ENCODE measurements at places on chromosomes 1 and 21.

DNA sequence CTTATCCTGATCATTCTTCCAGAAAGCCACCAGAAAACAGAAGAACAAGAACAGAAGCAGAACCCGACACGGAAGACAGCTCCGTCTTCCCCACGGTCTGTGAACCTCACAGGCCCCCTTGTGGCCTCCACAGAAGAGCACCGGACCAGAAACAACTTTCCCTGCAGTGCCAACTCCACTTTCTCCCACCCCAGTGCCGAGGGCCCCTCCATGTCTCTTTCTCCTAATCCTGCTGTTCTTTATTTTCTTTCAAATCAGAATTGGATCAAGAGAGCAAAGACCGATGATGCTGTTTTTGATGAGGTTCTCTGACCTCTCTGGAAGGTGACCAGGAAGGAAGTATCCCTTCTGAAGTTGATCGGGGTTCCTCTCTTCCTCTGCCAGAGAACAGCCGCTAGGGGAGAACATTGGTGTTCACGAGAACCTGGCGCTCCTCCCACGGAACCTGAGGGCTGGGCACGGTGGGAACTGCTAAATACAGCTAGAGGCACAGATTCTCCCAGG lies 58.9 kb upstream of the CTTNBP2NL start:
- DNase-seq, result no peak

GRCh38 chr1:7120863-7121621 lies 335.8 kb downstream of the CAMTA1 start:
- DNase-seq, result no peak

- no peak for DNase-seq
These were observed 45.7 kb downstream of the ELK4 start for GRCh38 chr1:205585835-205586785.

GRCh38 chr1:200108659-200109058 lies 81.1 kb downstream of the NR5A2 start:
- no peak for DNase-seq

DNA sequence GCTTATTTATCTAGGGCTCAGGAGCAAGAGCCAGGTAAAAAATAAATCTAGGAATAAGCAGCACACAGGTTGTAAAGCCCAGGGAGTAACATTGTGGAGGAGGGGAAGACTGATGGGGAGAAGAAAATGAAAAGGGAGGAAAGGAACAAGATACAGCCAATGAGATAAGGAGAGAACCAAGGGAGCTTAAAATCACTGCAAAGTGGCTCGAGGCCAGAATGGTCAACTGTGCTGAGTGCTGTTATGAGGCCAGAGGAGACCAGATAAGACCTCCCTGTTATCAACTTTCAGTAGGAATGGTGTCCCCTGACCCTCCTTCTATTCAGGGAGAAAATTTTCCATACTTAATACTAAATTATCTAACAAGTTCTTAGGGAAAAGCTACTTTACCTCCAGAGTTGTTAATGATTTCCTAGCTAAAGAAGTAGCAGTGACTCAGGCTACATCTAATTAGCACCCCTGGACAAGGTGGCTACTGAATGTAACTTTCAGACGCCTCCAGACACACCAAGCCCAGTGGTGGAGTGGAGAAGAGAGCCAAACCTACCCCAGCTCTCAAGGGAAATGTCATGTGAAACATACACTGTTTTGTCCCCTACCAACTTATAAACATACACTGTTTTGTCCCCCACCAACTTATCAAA lies 25.5 kb downstream of the ENAH start:
- no peak for DNase-seq

GRCh38 chr21:46082963-46083790 lies 14.7 kb upstream of the COL6A2 start:
- no peak for DNase-seq

Data from stimulated activated CD4-positive, alpha-beta T cell treated with anti-CD3 and anti-CD28 coated beads, Interleukin-1b, Interleukin-23, amount 100 ng/mL, for 1 hour (primary cell).